Naive thymus-derived CD4-positive, alpha-beta T cell (primary cell): ENCODE measurements at places on chromosomes 6 and 20.

GRCh38 chr6:155521719-155522118, 66.1 kb upstream of the NOX3 start:
- H3K4me1 ChIP-seq: no peaks in the 10 kb centered on the region
- H3K4me3 ChIP-seq: no peak overlapping the region
- DNase-seq: no peak

DNA sequence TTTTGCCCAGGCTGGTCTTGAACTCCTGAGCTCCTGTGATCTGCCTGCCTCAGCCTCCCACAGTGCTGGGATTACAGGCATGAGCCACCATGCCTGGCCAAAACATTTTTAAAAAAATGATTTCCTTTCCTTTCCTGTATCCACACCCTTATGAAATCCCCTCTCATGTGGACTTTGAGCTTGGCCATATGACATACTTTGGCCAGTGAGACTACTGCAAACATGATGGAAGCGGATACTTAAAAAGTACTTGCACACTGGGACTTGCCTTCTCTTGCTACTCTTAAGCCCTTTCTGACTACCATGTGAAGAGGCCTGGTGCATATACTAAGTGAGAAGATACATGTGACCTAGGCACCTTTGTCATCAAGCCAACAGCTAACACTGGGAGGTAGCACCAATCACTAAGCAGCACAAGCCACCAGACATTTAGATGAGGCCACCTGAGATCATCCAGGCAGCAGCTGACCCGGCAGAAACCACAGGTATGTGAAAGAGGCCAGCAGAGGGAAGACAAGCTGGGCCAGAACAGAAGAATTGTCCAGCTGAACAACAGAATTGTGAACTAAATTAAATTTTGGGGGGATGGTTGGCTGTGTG, 78.5 kb upstream of the HDAC2 start:
- H3K4me1 ChIP-seq: no peaks in the 10 kb centered on the region
- no peak overlapping the region for H3K4me3 ChIP-seq
- no peak overlapping the region for H3K27ac ChIP-seq
- no peaks in the 10 kb centered on the region for H3K36me3 ChIP-seq
- no peaks in the 10 kb centered on the region for H3K27me3 ChIP-seq

DNA sequence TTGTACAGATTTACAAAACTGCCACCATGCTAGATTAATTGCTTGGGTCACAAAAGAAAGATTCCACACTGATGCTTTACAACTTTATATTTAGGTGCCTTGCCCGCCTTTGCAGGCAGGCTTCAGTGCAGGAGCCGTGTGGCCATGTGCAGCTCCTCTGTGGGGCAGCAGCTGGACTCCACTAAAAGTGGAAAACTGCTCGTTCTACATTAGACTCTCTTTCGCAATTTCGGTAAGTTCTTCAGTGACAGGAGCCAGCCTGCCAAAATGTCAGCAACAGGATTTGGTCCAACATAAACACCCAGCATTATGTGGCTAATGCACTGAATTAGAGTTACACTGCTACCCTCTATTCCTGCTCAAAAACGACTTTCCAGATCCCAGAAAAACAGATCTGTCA, 174.4 kb upstream of the KCNK16 start:
- H3K27me3 ChIP-seq: no peaks in the 10 kb centered on the region
- DNase-seq: no peak
- no peak overlapping the region for H3K27ac ChIP-seq
- no peaks in the 10 kb centered on the region for H3K4me1 ChIP-seq
- no peaks in the 10 kb centered on the region for H3K36me3 ChIP-seq

- H3K27me3 ChIP-seq: no peaks in the 10 kb centered on the region
- DNase-seq: no peak
- no peak overlapping the region for H3K4me3 ChIP-seq
These were observed 10.9 kb upstream of the ARG1 start for GRCh38 chr6:131561925-131562707.

DNA sequence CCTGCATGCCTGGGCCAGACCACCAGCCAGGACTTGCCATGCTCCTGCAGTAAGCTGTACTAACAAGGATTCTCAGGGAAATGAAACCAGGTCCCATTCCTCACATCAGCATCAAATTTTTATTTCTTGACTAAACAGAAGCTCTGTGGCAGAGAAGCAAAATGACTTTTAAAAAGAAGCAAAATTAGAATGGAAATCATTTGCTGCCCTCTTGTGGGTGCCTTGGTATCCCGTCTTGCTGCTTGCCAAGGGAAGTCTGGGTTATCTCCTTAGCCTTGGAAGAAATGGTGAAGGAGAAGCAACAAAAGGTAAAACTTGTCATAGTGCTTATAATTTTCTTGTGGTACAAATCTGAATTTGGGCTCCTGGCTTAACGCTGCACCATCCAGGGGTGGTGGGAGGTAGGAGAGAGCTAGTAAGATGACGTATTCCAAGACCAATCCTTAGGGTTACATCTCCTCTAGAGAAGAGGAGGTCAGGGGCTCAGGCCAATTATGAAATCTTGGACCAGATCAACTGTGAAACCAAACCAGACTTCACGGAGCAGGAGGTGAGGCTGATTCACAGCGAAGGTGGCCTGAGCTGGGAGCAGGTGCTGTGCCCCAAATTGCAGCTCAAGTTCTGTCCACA, 107.5 kb downstream of the FAXC start:
- H3K4me3 ChIP-seq: no peak overlapping the region
- no peak for DNase-seq
- no peaks in the 10 kb centered on the region for H3K4me1 ChIP-seq
- H3K36me3 ChIP-seq: no peaks in the 10 kb centered on the region

DNA sequence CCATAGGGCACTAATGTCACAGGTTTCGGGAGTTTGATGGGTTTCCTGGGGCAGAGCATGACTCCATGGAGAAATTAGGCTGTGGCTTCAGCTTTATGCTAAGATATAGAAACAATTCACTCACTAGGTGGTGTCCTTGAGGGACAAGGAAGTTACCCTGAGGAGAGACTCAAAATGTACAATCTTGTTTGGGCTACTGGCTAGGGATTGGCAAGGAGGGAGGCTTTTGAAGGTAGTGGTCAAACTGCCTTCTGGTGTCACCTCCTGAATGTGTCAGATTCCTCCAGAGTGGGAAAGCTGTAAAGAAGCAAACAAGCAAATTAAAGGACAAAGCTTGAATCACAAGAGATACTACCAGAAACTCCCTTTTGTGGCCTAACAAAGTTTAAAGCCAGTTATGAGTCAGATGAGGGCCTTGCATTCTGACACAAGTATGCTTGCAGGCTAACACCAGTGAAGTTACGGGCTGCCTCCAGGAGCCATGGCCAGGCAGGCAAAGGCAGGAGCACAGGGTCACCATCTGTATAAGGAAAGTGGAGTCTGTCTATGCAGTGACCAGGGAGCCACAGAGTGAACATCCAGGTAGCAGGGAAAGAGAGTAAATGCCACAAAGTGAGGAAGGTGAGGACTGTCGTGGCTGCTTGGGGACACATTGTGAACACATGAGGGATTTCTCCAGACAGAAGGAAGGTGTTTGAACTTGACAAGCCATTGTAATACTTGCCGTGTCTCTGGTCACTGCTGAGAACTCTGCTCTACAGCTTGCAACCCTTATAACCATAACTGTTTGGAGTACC, 107.7 kb upstream of the DTNBP1 start:
- H3K4me1 ChIP-seq: no peaks in the 10 kb centered on the region
- H3K4me3 ChIP-seq: no peak overlapping the region
- no peak for DNase-seq
- H3K27me3 ChIP-seq: no peaks in the 10 kb centered on the region
- no peaks in the 10 kb centered on the region for H3K36me3 ChIP-seq

GRCh38 chr20:57266291-57267157, at the start of gene BMP7:
BMP7 (minus strand) TSS chr20:57266641; CDS start chr20:57266122, 519 bp downstream.
- H3K27ac ChIP-seq: no peak within 1 kb of the TSS
- no peaks in the 10 kb centered on the region for H3K36me3 ChIP-seq
- no peak within 1 kb of the TSS for H3K4me3 ChIP-seq
- H3K27me3 ChIP-seq: no peaks in the 10 kb centered on the region
- DNase-seq: no peak

DNA sequence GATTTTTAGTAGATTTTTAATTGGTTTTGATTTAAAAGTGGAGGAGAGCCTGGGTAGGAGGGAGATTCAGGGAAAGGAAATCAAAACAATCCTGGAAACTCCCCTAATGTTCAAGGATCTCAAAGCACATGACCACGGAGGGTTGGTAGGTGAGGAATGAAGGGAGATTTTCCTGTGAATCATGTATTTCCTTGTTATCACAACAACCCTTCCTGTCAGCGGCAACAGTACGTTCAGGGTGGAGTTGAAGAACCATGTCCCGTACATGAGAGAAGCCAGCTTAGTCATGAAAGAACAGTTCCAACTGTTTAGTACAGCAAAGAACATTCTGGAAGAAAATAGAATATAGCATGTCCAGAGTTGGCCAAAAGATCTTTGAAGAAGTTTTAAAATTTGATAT, 79.4 kb upstream of the SCAF8 start:
- no peak for DNase-seq
- no peak overlapping the region for H3K4me3 ChIP-seq
- no peaks in the 10 kb centered on the region for H3K36me3 ChIP-seq
- H3K27me3 ChIP-seq: no peaks in the 10 kb centered on the region
- no peak overlapping the region for H3K27ac ChIP-seq
- no peaks in the 10 kb centered on the region for H3K4me1 ChIP-seq

GRCh38 chr20:31811796-31812728, 7.1 kb upstream of the MYLK2 start:
- no peaks in the 10 kb centered on the region for H3K36me3 ChIP-seq
- no peaks in the 10 kb centered on the region for H3K27me3 ChIP-seq
- no peak overlapping the region for H3K27ac ChIP-seq

DNA sequence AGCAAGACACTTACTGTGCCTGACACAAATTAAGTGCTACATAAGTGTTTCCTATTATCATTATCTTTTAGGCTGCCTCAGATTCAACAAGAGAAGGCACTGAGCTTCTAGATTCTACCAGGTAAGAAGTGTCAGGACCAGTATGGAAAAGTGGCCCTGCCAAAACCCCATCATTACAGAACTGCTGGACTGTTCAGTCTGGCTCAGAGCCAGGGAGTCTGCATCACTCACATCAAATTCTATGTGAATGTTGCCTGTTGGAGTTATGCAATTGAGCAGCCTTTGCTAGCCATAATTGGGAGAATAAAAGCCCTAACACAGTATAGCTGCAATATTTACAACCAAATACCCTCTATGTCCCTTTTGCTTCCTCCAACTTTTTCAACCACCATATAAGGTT, 70.9 kb downstream of the ATG5 start:
- no peak overlapping the region for H3K4me3 ChIP-seq
- no peak overlapping the region for H3K27ac ChIP-seq
- no peaks in the 10 kb centered on the region for H3K4me1 ChIP-seq
- H3K27me3 ChIP-seq: no peaks in the 10 kb centered on the region
- no peaks in the 10 kb centered on the region for H3K36me3 ChIP-seq
- no peak for DNase-seq

DNA sequence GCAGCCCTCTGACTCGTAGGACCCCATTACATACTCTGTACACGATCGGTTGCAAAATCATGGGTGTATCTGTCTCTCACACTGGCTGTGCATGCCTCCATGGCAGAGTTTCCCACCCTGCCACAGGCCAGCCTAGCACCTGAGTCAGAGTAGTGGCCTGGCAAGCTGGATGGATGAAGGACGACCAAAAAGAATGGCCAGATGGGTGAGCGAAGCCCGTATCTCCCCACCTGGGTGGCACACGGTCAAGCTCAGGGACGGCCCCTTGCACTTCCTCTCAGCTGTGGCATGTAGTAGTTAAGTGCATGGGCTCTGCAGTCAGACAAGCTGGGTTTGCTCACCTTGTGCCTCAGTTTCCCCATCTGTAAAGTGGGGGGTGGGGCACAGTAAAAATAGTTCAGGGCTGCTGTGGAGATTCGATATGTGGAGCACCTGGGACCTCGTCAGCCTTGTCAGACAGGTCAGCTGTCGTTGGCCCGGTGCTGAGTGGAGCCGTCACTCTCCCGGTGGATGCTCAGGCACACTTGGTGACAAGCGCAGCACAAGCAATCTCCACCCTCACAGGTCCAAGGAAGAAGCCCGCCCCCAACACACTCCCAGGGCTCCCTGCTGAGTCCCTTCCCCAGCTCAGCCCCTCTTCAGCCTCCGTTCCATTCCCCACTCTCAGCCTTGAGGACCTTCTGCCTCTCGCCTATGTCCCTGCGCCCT, 12.6 kb downstream of the CPNE5 start:
- H3K27ac ChIP-seq: no peak overlapping the region
- no peak for DNase-seq
- no peaks in the 10 kb centered on the region for H3K4me1 ChIP-seq
- no peak overlapping the region for H3K4me3 ChIP-seq
- no peaks in the 10 kb centered on the region for H3K27me3 ChIP-seq

- H3K27me3 ChIP-seq: peaks cover 4% of the 10 kb centered on the region
- H3K4me1 ChIP-seq: no peaks in the 10 kb centered on the region
- no peak overlapping the region for H3K27ac ChIP-seq
- peak; percentile 77 for DNase-seq
- no peaks in the 10 kb centered on the region for H3K36me3 ChIP-seq
These were observed 52.0 kb downstream of the RPP21 start for GRCh38 chr6:30396833-30397479.

DNA sequence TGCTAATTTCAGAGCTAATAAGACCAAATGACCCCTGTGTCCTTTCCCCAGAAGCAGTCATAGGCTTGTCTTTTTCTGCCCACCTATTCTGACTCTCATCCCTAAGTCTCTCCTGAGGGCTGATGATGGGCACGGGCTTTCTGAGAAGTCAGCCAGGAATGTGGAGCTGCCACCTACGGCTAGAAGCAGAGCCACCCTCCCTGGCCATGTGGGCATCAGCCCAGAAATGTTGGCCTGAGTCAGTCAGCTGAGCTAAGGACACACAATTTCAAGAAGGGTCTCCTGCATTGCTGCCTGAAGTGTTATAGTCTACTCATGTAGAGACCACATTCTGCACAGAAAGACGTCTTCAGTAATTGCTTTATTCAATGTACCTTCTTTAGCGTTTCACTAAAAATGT, 17.1 kb downstream of the MYLIP start:
- H3K27ac ChIP-seq: no peak overlapping the region
- no peaks in the 10 kb centered on the region for H3K27me3 ChIP-seq
- peaks cover 95% of the 10 kb centered on the region for H3K36me3 ChIP-seq
- no peak for DNase-seq

- no peak overlapping the region for H3K4me3 ChIP-seq
- H3K27me3 ChIP-seq: no peaks in the 10 kb centered on the region
- H3K4me1 ChIP-seq: no peaks in the 10 kb centered on the region
These were observed 21.5 kb upstream of the AAR2 start for GRCh38 chr20:36214684-36215256.

DNA sequence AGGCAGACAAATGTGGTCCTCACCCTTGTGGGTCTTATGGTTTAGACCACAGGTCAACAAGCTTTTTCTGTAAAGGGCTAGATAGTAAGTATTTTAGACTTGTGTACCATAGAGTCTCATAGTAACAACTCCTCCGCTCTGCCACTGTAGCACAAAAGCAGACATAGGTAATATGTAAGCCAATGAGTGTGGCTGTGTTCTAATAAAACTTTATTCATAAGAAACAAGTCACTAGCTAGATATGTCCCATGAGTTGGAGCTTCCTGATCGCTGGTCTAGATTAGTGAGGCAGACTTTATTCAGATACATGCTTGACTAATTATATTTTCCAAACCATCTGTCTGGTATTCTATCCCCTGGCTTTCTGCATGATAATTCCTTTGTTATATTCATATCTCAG, 196.4 kb upstream of the TSHZ2 start:
- H3K27ac ChIP-seq: no peak overlapping the region
- H3K27me3 ChIP-seq: no peaks in the 10 kb centered on the region
- H3K4me1 ChIP-seq: no peaks in the 10 kb centered on the region
- no peak for DNase-seq
- no peaks in the 10 kb centered on the region for H3K36me3 ChIP-seq
